Activated CD8-positive, alpha-beta memory T cell treated with anti-CD3 and anti-CD28 coated beads, Interleukin-2, amount 50 U/mL, for 48 hours (primary cell): ENCODE measurements at places on chromosomes 4 and X.

DNA sequence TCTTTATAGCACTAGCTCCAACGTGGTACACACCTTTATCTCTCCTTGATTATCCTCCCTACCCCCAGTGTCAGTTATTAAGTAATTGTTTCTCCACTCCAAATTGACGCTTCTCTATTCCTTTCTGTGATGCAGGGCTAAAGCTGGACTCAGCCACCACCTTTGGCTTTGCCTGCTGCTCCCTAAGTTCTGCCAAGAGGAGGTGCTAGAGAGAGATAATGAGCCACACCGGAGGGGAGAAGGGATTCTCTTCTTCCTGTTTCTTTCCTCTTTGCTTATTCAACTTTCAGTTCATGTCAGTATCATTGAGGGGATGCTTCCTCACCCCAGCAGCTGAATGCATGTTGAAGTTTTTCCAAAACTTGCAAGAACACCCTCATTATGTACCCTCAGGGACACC lies 176.5 kb downstream of the GBA3 start:
- DNase-seq: no peak

DNA sequence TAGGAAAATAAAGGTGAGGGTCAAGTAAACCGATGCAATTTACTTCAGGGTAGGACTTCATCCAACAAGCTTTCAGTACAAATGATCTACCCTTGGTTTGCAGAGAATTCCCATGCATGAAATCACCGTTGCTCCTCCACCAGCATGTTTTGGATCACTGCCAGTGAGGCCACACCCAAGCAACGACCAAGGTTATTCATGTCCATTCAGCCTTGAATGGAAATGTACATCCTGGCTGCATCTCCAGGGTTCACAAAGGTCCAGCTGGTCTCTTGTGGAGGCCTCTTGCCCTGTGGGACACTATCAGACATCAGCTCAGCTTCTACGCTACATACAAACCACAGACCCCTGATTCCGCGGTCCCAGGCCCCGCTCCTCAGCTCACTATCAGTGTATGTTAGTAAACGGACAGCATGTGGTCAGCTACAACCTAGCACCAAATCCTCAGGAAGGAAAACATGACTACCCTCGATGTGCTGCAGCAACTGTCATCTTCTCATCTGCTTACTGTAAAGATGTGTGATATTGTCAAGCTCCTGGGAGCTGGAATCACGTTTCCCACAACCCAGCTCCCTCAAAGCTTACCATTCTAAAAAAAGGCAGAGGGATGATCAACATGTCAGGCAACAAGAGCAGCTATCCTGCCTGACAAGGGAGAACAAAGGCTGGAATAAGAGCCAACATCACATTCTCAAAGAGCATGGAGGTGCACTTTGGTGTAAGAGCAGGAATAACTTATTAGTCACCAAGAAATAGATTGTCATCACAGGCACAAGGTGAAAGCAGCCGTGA lies 4.9 kb downstream of the LYAR start:
- no peak for DNase-seq

DNA sequence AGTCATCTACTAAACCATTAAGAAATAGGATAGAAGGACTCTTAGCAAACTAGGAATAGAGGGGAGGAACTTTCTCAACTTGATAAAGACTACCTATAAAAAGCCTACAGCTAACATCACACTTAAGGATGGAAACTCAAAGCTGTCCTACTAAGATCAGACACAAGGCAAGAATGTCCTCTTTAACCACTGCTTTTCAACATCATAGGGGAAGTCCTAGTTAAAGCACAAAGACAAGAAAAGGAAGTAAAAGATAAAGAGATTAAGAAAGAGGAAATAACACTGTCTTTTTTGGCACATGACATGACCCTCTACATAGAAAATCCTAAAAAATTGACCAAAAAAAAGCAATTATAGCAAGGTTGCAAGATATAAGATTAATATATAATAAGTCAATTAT lies 136.6 kb downstream of the FBXW7 start:
- no peak for DNase-seq

GRCh38 chrX:107626916-107627315 lies 1.4 kb upstream of the PRPS1 start:
- DNase-seq: no peak

DNA sequence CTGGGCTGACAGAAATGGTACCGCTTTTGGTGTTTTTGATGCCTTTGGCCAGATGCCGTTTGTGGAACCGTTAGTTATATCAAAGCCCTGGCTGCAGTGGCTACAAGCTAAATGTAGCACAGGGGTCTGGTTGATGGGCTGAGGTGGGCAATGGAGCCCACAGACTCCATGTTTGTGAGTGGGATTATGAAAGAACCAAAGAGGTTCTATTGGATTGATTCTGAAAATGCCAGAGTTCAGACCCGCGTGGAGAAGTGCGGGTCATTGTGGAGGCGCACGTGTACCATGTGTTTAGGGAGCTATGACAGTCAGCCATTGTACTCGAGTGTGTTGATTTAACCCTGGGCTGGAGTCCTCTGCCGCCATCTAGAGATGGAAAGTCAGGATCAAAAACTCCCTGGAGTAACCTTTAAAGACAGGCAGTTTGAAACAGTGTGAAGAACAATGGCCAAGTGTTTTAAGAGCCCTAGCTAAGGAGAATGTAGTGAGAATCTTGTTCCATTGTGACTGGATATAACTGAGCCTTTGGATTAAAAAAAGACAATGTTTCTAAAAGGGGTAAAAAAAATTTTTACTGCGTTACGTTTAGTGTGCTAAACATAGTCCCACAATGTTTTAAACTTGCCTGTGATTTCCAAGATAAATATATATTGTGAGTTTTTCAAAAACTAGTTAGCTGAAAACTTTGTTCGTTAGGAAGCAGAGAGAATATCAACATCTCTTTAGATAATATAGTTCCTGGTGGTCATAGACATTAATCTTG lies 12.7 kb downstream of the ART3 start:
- DNase-seq: no peak

DNA sequence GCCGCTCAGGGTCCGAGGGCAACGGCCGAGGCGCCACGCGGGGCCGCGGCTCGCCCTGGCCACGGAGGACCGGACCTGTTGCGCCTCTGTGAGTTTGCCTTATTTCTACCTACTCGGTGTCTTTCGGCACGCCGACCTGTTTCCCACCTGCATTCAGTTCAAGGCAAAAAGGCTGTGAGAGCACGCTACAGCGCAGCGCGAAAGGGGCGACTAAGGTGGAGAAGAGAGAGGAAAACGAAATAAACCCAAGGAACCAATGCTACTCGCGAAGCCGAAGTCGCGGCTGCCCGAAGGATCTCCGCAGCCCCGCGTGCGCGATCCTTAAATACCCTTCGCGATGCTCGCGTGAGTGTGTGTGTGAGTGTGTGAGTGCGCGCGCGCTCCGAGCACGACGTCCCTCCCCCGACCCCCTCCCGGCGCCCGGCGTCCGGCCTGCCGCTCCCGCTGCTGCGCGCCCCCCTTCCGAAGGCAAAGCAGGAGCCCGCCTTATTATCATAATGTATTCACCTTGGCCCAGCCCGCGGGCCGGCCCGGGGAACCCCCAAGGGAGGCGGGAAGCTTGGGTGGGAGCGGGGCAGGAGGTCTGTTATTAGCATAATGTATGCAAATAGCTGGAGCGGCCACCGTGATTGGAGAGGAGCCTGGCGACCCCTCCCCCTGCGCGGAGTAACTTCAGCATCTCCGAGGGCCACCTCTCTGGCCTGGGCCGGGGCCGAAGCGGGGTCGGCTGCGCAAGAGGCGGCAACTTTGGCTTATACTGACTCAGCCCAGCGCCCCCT lies at the start of gene COL25A1:
TSS of gene COL25A1 (minus strand) at position 298 of the 779 bp plus-strand sequence.
- DNase-seq: peak; percentile 70

DNA sequence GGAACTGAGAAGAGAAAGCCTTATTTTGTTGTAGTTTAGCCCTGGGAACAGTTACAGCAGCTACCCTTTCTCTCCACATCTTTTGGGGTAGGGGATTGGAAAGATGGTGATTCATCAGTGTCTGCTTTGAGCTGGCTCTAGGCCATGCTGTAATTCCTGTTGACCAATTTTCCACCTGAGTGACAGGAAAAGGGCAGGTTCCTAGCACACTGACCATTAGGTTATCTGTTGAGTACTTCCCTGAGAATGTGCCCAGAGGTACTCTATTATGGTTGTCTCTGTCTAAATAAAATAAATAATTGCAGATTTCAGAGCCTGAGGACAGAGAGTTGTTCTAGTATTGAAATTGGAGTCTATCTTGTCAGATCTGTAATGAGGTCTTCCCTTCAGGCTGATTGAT lies 109.0 kb downstream of the ENOX2 start:
- no peak for DNase-seq

GRCh38 chr4:37476691-37477090 lies 209.5 kb downstream of the RELL1 start:
- no peak for DNase-seq

DNA sequence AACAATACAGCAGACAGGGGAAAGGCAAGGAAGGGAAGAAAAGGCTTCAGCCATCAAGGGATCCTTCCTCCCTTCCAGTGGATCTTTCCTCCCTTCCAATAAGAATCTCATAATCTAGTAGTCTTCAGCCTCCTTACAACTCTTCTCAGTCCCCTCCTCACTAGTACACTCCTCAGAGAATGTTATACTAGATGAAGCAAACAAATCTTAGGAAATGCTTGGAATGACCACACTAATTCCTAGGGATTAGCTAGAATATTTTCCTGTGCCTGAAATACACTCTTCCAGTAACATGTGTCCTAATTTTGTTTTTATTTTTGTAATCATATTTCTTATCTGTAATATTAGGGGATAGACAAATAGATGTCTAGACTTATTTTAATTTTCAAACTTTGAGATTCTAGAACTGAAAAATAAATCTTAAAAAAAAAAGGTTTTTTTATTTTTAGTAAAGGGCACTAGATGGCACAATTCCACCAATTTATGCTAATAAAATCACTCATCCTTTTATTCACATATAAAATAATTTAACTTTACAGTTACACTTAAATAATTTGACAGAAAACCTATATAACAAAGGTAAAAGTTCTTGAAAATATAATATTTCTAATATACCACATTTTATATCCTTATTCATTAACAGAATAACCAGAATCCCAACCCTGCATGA lies 7.0 kb upstream of the STPG2 start:
- DNase-seq: no peak

- DNase-seq: no peak
Observed at GRCh38 chr4:72063726-72064125, 31.9 kb downstream of the NPFFR2 start.

- DNase-seq: no peak
Observed at GRCh38 chr4:101599620-101600019, 190.9 kb upstream of the BANK1 start.

GRCh38 chr4:170022211-170022610 lies 4.0 kb downstream of the MFAP3L start:
- no peak for DNase-seq

GRCh38 chr4:48483006-48483776 lies at the start of gene SLC10A4:
Gene SLC10A4 (plus strand): TSS chr4:48483343. CDS start chr4:48483562, 219 bp downstream.
- peak; percentile 60 for DNase-seq

GRCh38 chr4:118254368-118254767 lies 98.4 kb downstream of the PRSS12 start:
- no peak for DNase-seq

- DNase-seq: no peak
Observed at GRCh38 chr4:102506523-102506922, 5.4 kb downstream of the NFKB1 start.

DNA sequence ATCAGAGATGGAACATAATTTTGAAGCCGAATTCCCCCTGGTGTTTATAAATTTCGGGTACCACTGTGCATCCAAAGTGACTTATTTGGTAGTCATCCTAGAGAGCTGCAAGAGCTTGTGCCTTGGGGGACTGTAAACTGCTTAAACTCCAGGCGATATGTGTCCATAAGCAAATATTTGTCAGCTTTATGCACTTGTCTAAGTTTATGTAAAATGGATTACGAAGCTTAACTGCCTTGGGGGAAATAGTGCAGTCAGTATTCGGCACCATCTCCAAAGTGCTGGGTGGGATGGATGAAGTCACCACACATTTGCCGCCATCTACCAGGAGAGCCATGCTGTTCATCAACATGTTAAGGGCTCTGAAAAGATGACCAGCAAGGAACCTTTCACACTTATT lies 65.9 kb downstream of the CC2D2A start:
- DNase-seq: no peak

- DNase-seq: no peak
Observed at GRCh38 chr4:168837922-168838321, 172.1 kb downstream of the CBR4 start.

DNA sequence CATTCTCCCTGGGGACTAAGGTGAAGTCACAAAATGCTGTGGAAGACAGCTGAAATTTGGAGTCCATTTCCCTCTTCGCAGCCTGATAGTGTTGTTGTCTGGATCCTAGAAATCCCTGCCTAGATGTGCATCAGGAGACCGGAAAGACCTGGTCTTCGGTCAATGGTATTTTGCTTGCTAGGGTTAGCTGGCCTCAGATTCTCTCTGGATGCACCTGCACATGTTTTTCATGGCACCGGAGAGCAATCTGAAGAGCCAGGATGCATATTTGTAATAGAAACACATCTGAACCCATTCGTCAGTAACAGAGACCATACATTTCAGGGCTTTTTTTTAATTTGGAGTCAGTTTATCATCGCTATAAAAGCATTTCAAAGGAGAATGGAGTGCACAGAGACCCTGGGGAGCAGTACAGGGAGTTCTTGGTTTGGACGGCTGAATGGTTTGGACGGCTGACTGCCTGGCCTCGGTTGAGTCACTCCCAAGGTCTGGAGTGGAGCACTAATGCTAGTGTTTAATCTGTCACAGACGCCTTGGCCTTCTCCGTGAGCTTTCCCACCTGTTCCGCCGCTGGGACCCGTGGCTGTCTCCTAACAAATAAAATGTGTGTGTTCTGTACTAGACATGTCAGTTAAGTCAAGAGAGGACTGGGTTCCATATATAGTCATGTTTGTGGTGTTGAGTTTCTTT lies 7.5 kb upstream of the PDLIM3 start:
- DNase-seq: no peak

- DNase-seq: peak; percentile 50
Observed at GRCh38 chrX:153816831-153817690, 13.3 kb downstream of the PDZD4 start.
